ENCODE measurements at places on chromosomes 4 and X. TPM values are rescaled to one million over a fixed set of nuclear protein-coding genes. Genes with fewer than 3 reads are reported as not detected.

The UGT2B11 gene
- total RNA-seq = not detected

The NHS gene
- 6.7 TPM for total RNA-seq

The MTNR1A gene
- not detected for total RNA-seq

The LRBA gene
- total RNA-seq = 59.2 TPM

The XK gene
- 0.07 TPM for total RNA-seq

Measured in activated CD4-positive, alpha-beta T cell treated with anti-CD3 and anti-CD28 coated beads for 36 hours (primary cell).